ENCODE measurements at places on chromosomes 2 and 18. TPM values are rescaled to one million over a fixed set of nuclear protein-coding genes. Genes with fewer than 3 reads are reported as not detected.

GRCh38 chr2:226888378-226888965 lies 52.6 kb downstream of the RHBDD1 start:
- no peak for DNase-seq
- no peaks in the 10 kb centered on the region for H3K4me1 ChIP-seq
- H3K4me3 ChIP-seq: no peak overlapping the region

DNA sequence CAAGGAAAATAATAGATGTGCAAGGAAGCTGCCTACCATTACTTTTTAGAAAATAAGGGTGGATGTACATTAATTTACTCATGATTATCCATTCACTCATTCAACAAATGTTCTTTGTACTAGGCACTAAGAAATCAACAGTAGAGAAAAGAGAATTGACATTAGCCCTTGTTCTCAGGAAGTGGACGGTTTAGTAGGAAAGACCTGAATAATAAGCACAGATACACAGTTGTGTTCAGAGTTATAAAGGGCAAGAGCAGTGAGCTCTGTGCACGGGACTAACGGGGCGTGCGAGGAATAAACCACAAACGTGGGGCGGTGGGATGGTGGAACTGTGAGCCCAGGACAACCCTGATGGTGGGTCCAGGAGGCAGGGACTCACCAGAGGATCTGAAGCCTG lies 94.4 kb upstream of the MBOAT2 start:
- peaks cover 15% of the 10 kb centered on the region for H3K4me1 ChIP-seq
- no peak overlapping the region for H3K27ac ChIP-seq
- peaks cover 10% of the 10 kb centered on the region for H3K27me3 ChIP-seq
- H3K36me3 ChIP-seq: no peaks in the 10 kb centered on the region
- no peak overlapping the region for H3K4me3 ChIP-seq

GRCh38 chr2:171957061-171957460 lies 34.8 kb downstream of the HAT1 start:
- no peaks in the 10 kb centered on the region for H3K27me3 ChIP-seq
- DNase-seq: peak; percentile 9
- H3K27ac ChIP-seq: peak overlapping the region; percentile 56
- no peaks in the 10 kb centered on the region for H3K36me3 ChIP-seq
- H3K4me1 ChIP-seq: no peaks in the 10 kb centered on the region

DNA sequence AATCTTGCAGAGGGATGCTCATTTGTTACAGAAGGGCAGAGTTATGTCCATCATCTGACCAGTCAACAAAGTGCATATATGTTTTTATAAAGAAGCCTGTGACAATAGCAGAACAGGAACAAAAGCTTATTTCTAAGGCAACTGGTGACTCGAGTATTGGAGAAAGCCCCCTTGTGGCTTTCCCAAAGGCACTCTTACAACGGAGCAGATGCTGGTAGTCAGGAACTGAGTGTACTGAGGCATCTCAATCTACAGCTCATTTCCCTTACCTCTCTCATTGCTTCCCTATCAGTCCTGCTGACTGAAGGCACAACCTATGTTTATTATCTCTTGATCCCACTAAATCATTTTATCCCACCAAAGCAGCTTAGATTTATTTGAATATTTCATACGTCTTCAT lies 557.1 kb upstream of the CHAC2 start:
- DNase-seq: peak; percentile 44
- no peaks in the 10 kb centered on the region for H3K27me3 ChIP-seq
- no peak overlapping the region for H3K4me3 ChIP-seq
- H3K27ac ChIP-seq: no peak overlapping the region

DNA sequence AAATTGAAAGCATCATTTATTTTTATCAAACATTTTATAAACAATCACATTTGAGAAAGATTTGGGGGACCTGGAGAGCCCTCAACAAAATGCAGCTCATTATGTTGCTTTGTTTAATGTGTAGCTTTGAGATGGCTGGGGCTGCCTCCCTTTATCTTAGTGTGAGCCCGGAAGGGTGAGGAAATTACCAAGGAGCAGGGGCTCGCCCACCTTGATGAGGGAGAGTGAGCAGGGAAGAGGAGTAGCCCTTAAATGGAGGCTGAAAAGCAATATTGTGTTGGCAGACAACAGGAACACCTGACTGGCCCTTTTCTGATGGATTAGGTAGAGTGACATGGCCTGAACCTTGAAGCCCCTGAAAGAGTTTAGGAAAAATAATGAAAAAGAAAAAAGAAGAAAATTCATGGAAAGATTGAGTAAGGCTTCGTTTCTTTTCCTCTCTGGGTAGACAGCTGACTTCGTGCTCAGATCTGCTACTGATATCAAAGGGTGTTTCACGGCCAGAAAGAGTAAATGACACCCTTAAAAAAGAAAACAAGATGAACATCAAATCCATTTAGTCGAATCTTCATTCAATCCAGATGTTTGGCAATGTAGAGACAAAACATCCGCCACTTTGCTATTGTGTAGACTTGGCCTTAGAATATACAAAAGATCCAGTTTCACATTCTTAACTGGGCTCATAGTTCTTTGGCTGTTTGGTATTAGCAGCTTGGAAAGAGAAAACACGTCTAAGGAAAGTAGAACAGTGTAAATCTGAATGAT lies 206.5 kb upstream of the TCF4 start:
- peaks cover 12% of the 10 kb centered on the region for H3K4me1 ChIP-seq
- DNase-seq: no peak
- H3K27ac ChIP-seq: no peak overlapping the region
- H3K36me3 ChIP-seq: no peaks in the 10 kb centered on the region
- H3K27me3 ChIP-seq: no peaks in the 10 kb centered on the region

- no peak overlapping the region for H3K4me3 ChIP-seq
- H3K27me3 ChIP-seq: no peaks in the 10 kb centered on the region
- no peak for DNase-seq
- no peaks in the 10 kb centered on the region for H3K4me1 ChIP-seq
These were observed 15.3 kb downstream of the ACAA2 start for GRCh38 chr18:49798001-49798400.

Gene LIMS3
- not detected for total RNA-seq

Gene LYG2
- total RNA-seq: not detected

Gene CCNT2
- 108 TPM for total RNA-seq

DNA sequence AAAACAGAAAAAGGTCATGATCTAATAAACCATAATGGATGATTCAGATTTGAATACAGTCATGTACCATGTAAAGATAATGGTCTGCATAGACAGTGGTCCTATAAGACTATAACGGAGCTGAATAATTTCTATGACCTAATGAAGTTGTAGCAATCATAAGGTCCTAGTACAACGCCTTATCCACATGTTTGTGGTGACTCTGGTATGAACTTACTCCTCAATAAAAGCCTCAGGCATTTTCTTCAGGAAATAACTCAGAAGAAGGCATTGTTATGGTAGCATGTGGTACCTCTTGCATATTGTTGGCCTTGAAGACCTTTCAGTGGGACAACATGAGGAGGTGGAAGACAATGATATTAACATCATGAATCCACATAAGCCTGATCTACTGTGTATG lies 883.3 kb downstream of the CNTNAP5 start:
- DNase-seq: no peak
- no peak overlapping the region for H3K27ac ChIP-seq

DNA sequence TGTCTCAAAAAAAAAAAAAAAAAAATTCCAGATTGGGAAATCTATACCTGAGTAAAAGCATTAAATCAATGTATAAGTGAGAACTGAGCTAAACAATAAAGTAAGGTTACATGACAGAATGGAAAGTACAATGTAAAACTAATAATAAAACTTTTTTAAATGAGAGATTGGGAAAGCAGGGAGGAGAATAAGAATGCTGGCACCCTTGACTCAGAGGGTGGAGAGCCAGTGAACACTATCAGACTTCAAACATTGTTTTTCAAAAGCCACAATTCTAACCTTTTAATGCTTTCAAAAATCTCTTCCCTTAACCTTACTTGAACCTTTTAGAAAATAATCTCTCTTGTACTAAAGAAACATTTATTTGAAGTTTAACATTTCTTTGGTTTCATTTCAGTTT lies 63.5 kb downstream of the TBC1D8 start:
- no peaks in the 10 kb centered on the region for H3K27me3 ChIP-seq
- no peak for DNase-seq
- no peak overlapping the region for H3K27ac ChIP-seq
- no peaks in the 10 kb centered on the region for H3K4me1 ChIP-seq

GRCh38 chr18:47677952-47678351 lies 252.5 kb downstream of the SMAD2 start:
- H3K27me3 ChIP-seq: no peaks in the 10 kb centered on the region
- no peak overlapping the region for H3K27ac ChIP-seq
- H3K4me1 ChIP-seq: no peaks in the 10 kb centered on the region
- DNase-seq: no peak
- H3K4me3 ChIP-seq: no peak overlapping the region

GRCh38 chr2:42970151-42970550 lies 177.8 kb upstream of the HAAO start:
- peaks cover 5% of the 10 kb centered on the region for H3K4me1 ChIP-seq
- H3K27ac ChIP-seq: no peak overlapping the region
- H3K36me3 ChIP-seq: no peaks in the 10 kb centered on the region
- no peak for DNase-seq
- H3K4me3 ChIP-seq: no peak overlapping the region

DNA sequence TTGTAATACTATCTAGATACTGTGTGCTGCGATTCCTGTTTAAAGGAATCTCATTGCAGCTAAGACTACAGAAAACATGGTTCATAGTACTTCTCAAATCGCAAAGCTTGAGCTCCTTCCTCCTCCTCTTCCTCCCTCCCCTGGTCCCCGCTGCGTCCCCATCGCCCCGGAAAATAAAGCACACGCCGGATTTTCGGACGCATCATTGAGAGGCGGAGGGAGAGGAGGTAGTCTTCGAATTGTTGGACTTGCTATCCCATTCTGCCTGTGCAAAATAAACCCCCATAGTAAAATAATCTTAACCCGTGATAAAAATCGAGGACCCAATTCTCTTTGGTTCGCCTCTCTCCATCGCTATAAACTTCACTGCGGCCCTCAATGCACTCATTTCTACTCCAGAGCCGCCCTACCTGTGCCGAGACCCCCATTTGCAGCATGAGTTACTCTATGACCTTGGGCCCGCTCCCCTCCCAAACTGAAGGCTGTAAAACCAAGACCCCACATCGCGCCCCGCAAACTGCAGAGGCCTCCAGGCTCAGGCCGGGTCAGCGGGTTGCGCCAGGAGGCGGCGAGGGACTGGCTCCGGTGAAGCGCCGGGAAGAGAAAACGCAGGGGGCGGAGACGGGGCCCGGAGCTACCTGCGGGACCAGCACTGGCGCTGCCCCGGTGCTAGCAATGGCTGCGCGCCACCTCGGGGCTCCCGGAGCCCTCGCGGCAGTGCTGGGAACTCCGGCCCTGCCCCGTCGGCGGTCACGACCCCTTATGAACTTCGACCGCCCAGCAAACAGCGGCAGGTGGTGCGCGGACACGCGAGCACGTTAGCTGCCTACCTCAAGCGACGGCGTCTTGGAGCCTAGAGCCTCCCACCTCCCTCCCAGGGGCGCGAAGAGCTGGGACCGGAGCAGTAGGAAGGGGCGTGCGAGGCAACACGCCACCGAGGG lies 649 bp downstream of the ESCO1 start:
- no peaks in the 10 kb centered on the region for H3K27me3 ChIP-seq
- H3K27ac ChIP-seq: peak overlapping the region; percentile 94
- H3K36me3 ChIP-seq: no peaks in the 10 kb centered on the region

DNA sequence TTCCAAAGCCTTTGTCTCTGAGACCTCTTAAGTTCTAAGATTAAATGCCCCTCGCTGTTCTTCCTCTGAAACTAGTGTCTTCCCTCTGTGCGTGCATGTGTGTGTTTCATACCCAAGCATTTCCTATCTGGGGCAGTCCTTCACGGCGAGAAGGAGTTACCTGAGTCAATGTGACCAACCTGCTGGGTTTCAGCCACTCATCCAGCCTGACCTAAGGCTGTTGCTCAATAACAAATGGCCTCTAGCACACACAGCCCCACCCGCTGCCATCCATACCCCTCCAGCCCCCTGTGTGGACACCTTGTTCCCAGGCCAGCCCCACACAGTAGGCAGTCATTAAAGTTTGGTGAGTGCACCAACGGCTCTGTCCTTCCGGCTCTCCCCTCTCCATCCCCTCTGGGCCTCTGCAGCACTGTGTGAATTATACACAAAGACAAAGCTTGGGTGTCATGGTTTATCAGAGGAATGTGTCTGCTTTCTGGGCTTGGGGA lies 53.8 kb upstream of the FOSL2 start:
- no peak overlapping the region for H3K4me3 ChIP-seq
- peaks cover 34% of the 10 kb centered on the region for H3K4me1 ChIP-seq
- H3K27me3 ChIP-seq: no peaks in the 10 kb centered on the region
- no peaks in the 10 kb centered on the region for H3K36me3 ChIP-seq
- H3K27ac ChIP-seq: peak overlapping the region; percentile 72
- peak; percentile 64 for DNase-seq

Gene ASPRV1
- total RNA-seq: 0.30 TPM

- no peak overlapping the region for H3K27ac ChIP-seq
- DNase-seq: no peak
- H3K4me3 ChIP-seq: no peak overlapping the region
These were observed 528.3 kb downstream of the CMPK2 start for GRCh38 chr2:6337472-6337820.

- H3K4me1 ChIP-seq: peaks cover 10% of the 10 kb centered on the region
- no peaks in the 10 kb centered on the region for H3K27me3 ChIP-seq
- DNase-seq: no peak
- H3K27ac ChIP-seq: peak overlapping the region; percentile 32
These were observed 72.4 kb downstream of the TLK1 start for GRCh38 chr2:171088057-171088834.

DNA sequence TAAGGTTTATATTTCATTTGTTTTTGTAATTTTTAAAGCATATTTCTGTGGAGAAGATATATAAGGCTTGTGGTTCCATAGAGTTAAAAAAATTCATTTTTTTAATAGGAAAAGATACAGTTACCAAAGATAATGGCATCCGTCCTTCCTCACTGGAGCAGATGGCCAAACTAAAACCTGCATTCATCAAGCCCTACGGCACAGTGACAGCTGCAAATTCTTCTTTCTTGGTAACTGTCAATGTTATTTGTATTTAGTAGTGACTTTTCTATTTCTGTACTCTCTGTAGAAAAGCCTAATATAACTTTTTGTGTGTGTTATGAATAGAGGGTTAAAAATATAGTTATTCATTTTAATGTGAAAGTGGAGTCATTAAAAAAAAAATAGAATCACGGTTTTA lies 35.1 kb downstream of the HADHB start:
- H3K4me1 ChIP-seq: no peaks in the 10 kb centered on the region
- no peaks in the 10 kb centered on the region for H3K27me3 ChIP-seq
- peaks cover 3% of the 10 kb centered on the region for H3K36me3 ChIP-seq
- no peak for DNase-seq
- no peak overlapping the region for H3K27ac ChIP-seq

Gene RUFY4
- not detected for total RNA-seq
